ENCODE measurements at places on chromosomes 6 and 20.
A peak's percentile ranks its signal among the peaks of the same experiment; 100 is the strongest.

- no peak for DNase-seq
These were observed 1003.1 kb downstream of the KIF16B start for GRCh38 chr20:15570156-15570555.

DNA sequence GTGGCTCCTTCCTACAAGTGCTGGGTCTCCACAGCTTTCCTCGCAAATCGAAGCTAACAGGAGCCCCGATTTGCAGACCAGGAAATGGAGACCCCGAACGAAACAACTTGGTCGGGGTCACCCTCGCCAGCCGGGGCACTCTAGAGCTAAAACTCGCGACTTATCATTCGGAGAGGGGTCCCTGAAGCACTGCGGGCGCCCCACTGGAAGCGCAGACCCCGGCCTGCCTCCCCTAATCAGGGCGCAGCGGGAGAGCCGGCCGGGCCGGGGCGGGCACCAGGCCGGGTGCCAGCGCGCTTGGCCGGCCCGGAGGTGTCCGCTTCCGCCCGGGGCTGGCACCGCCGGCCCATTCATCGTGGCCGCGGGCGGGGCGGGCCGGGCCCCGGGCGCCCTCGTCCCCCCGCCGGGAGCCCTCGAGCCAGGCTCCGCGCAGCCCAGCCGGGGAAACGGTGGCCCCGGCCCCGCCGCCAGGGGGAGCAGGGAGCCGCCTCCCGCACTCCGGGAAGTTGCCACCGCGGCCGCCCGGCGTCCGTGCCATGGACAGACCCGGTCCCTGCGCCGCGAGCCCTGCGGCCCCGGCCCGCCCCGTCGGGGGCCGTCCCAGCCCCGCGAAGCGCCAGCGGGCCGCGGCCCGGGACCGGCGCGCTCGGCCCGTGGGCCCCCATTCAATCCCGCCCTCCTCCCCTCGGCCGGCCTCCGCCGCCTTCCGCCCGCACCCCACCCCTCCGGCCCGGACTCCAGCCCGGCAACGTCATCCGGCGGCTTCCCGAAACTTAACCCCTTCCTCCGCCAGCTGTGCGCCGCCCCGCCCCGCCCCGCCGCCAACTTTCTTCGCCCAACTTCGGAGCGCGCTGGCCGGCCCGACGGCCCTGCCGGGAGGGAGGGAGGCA is 961 bp downstream of the RRBP1 start:
- DNase-seq = peak; percentile 21

DNA sequence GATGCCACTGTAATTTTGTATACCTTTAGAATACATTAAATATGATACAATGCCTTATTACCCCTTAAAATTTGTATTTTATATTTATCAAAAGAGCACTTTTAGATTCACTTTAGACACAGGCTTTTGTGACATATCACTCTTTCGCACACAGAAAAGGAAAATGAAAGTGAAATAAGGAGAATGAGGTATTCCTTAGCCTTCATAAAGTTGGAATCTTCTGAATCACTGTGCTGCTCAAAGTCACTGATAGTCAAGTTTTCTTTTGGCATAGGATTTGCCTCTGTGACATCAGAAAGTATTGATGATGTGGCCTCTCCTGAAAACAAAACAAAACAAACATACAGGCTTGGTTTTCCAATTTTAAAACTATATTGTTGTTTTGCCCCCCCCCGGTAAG is 1097.1 kb downstream of the KIF16B start:
- DNase-seq = no peak

- DNase-seq = no peak
These were observed 32.2 kb upstream of the HEY2 start for GRCh38 chr6:125717120-125717731.

All from NCI-H2107 (cell line).